T-helper 2 cell (primary cell): ENCODE measurements at places on chromosomes 16 and 17.

GRCh38 chr17:9179602-9180001, 158.3 kb downstream of the NTN1 start:
- DNase-seq: no peak

DNA sequence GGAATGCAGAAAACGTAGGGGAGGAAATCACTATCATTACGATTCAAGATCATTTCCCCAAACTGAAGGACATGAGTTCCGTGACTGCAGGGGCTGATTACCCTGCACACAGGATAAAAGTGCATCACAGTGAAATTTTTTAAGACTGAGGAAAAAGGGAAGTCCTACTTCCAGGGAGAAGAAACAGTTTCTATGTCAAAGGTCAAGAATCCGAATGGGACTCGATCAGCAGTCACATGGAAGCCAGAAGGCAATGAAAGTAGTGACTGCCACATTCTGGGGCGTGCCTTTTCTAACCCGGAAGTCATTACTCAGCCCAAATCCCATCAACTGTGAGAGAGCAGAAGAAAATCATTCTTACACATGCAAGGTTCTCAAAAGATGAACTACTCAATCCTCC, 12.1 kb downstream of the ZZEF1 start:
- DNase-seq: no peak

- no peak for DNase-seq
These were observed 137.9 kb upstream of the ZKSCAN2 start for GRCh38 chr16:25395528-25395927.

GRCh38 chr16:9090101-9090959, 1.1 kb upstream of the HAPSTR1 start:
- DNase-seq: peak; percentile 40

DNA sequence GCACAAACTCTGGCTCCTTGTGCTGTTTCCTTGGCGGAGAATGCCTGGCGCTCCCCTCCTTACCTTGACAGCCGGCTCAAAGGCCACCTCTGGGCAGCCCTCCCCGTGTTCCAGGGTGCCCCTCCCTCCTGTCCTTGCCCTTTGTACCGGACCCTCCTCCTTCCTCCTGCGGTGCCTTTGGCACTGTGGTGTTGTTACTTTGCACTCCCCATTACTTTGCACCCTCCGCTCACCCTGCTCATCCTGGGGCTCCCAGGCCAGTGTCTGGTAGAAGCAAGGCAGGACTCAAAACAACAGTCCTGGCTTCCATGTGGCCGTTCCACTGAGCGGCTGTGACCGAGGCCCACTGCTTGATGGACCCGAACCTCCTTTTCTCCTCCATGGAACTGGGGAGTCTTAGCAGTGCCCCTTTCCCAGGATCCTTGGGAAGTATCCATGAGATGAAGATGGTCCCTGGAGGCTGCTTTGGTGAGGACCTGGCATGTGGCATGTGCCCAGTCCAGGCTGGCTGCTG, 147.8 kb downstream of the CMIP start:
- no peak for DNase-seq

GRCh38 chr16:35795361-35796029, 2336.1 kb downstream of the TP53TG3F start:
- DNase-seq: no peak

DNA sequence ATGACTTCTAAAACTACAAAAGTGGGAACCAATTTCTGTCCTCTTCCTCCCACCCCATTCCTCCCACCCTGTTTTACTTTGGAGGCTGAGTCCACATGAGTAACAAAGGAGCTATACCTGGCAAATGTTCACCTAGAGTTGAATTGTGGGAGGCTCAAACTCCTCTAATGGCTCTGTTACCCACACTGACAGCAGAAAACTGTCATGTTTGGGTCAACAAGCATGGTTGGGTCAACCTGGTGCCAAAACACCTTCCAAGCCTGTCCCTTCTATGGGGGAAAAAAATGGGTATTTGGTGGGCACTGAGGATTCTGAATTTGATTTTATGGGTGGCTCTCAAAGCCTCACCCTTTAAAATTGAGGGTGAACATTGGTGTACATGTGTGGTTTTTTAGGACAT, 12.0 kb upstream of the HOXB13 start:
- no peak for DNase-seq

GRCh38 chr17:68033636-68034451, 1.7 kb upstream of the KPNA2 start:
- no peak for DNase-seq

- DNase-seq: no peak
These were observed 32.2 kb downstream of the PRSS54 start for GRCh38 chr16:58262592-58262991.

GRCh38 chr17:19539841-19540311, 6.2 kb downstream of the SLC47A1 start:
- no peak for DNase-seq

DNA sequence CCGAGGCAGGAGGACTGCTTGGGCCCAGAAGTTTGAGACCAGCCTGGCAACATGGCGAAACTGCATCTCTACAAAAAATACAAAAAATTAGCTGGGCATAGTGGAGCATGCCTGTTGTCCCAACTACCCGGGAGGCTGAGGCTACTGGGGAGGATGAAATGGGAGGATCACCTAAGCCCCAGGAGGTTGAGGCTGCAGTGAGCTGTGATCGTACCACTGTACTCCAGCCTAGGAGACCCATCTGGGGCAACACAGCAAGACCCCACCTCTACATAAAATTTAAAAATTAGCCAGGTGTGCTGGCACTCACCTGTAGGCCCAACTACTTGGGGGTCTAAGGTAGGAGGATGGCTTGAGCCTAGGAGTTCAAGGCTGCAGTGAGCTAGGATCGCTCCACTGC, 1.8 kb downstream of the PAM16 start:
- no peak for DNase-seq

DNA sequence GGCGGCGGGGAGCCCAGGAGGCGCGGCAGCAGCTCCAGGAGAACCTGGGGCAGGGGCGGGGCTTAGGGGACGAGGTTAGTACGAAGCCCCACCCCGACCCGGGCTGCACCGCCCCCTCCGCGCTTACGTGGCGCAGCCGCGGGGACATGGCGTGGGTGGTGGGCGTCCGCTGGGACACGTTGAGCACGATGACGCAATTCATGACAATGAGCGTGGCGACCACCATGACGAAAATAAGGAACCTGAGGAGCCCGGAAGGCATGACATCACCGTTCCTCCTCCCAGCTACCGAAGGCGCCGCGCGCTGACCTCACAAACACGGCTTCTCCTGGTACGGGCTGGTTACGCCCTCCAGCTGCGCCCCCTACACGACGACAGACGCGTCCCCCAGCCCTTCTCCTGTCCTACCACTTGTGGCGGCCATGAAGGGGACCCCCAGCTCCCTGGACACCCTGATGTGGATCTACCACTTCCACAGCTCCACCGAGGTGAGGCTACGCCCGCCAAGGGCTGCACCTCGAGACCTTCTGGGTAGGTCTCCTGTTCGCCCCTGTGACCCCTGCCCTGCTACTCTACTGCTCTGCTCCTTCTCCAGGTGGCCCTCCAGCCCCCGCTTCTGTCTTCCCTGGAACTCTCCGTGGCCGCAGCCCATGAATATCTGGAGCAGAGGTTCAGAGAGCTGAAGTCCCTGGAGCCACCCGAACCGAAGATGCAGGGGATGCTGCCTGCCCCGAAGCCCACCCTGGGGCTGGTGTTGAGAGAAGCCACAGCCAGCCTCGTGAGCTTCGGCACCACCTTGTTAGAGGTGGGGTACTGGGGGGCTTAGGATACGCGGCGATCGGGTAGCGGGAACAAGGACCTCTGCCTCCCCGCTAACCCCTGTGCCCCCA, at the start of gene C17orf107:
TSS of gene C17orf107 (plus strand) at position 196 of the 890 bp plus-strand sequence. CDS start at position 423, 227 bp downstream.
- DNase-seq: peak; percentile 85

DNA sequence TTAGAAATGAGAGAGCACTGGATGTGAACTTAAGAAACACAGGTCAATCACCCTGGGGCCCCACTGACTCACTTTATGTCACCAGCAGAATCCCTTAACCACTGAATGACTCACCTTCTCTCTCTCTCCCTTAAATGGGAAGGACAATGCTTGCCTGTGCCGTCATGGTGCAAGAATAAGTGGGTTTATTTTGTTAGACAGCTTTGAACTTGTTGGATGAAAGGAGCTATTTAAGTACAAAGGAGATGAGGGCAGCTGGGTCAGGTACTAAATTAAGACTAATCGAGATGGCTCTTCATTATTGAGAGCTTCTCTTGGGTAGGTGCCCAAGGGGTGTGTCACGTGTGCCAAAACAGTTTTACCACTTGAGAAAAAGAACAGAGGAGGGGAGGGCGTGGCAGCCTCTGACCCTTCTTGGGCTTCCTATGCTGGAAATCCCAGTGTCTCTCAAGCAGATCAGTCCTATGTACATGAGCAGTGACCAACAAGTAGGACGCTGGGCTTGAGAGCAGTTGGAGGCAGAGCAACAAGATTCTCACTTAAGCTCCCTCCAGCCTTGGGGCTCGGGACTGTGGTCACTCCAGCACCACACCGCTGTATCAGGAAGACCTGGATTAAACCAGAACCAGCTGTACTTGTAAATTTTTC, 6.7 kb upstream of the KRT31 start:
- no peak for DNase-seq

DNA sequence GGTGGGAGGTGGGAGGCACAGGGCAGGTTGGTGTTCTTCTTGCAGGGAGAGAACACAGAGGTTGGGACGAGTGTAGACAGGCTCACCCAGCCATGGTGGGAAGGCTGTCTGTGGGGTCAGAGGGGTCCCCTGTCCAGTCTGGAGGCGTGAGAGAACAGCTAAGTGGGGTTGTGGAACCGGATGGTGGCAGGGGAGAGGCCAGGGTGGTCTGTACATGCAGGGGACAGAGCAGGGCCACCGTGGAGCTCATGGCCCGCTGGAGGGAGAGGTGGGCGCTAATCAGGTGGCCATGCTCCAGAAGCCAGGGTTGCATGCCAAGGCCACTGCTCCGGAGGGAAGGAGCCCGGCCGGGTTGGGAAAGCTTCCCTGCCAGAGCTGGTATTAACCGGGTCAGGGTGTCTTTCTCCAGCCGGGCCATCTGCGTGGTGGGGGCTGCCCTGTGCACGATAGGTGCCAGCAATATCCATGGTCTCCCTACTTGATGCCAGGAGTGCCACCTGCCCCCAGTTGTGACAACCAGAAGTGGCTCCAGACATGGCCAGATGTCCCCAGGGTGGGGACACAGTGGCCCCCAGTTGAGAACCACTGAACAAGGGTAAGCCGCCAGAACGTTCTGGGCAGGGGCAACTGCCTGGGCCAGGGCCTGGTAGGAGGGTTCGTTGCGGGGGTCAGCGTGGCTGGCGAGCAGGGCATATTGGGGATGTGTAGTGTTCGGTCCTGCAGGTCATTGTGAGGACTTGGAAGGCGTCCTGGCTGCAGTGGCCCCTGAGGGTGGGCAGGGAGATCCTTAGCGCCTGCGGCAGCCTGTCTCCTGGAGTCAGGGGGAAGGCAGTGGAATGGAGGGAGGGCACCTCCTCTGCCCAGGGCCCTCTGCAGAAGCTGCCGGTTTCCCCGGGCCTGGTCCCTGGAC, 5.1 kb downstream of the SNN start:
- no peak for DNase-seq

DNA sequence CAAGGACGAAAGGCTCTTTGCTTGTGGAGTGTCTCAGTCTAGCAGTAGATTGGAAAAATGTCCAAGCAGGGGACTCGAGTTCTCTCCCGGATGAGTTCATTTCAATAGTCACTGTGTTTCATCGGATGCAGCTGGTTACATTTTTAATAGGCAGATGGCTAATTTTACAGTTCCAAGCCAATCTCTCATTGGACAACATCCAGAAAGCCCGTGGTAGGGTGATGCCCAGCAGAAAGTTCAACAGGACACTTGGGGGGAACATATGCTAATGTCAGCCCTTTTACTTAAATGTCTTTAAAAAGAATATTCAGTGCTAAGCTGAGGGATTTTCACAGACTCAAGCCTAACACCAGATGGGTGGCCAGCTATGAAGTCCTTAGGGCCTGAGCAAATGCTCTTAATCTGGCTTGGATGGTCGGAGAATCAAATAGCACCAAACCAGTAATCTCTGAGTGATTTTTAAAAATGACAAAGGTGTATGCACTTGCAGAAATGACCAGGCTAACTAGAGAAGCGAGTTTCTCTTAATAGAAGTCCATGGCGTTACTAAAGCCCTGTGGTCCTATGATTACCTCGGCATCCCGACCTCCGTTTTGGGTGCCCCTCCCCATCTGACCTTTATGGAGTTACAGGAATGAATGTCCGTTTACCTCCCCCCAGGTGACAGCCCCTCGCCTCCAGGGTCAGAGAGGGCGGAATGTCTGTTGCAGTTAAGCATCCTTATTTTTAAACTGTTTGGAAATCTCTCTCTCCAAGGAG, 289.2 kb upstream of the SALL1 start:
- DNase-seq: no peak

- DNase-seq: no peak
These were observed 391.3 kb upstream of the CDH5 start for GRCh38 chr16:65975049-65975708.

DNA sequence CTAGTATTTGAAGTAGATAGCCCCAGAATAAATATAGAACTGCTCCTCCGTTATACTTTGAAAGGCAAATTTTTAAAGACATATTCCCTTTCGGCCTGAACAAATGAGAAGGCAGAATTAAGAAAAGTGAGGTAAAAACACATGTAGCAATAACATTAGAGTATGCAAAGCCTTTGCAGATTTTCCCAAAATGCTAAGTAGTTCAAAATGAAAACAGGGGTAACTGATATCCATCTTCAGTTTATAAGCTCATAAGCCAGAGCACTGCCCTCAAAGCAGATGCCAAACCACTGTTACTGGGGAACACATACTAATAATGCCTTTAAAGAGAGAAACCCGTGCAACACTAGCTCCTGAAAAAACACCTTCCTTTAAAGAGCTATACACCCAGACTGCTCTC, 51.3 kb upstream of the CLEC18B start:
- DNase-seq: no peak

DNA sequence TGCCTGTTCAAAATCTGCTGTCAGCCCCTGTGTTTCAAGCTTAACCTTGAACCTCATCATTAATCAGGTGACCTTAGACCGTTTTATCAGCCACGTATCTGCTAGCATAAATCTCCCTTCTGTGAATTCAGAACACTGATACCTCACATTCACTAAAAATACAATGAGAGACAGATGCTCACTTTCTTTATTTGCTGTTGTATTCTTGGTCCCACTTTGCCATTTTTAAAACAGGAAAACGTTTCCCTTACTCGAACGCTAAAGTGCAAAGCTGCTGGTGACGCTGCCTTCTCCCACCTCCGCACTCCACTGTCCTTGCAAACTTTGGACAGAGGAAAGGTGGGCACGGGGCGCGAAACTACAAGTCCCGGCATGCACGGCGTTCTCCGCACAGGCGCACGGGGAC, 220 bp upstream of the ARHGAP44 start:
- DNase-seq: no peak

- DNase-seq: no peak
These were observed 39.4 kb downstream of the ZNRF1 start for GRCh38 chr16:75038036-75038858.

DNA sequence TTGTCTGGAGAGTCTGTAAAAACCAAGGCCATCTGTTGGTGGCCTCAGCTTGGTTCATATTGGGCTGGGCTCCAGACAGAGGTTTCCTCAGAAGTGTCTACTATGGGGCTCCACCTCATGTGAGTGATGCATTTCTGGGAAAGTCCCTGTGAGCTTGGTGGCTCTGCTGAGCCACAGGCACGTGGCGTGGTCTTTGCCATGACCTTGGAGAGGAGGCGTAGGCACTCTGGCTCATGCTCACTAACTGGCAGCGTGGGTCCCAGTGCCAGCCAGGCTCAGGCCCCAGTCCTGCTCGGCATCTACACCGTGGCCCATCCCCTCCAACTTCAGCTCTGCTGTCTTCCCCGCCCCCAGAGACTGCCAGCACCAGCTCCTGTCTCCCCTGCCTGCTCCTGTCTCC, 10.7 kb upstream of the SMTNL2 start:
- no peak for DNase-seq

- DNase-seq: no peak
These were observed 6.0 kb downstream of the METTL22 start for GRCh38 chr16:8627456-8627855.
